Cerebellar nuclear complex (tissue), 1 donor: ENCODE measurements at places on chromosomes 2 and 18.

DNA sequence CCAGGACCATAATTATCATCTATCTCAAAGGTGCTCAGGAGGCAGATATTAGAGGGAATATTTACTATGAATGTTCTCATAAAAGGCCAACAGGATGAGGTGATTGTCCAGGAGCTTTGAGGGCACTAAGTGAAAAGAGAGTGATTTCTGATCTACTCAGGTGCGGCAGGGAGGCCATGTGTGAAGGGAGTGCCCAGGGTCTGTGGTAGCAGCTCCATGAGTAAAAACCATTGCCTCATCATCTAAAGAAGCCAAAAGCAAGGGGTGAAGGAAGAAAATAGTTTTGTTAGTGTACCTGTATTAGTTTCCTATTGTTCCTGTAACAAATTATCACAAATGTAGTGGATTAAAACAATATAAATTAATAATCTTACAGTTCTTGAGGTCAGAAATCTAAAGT lies 22.5 kb downstream of the RND3 start:
- DNase-seq = no peak

DNA sequence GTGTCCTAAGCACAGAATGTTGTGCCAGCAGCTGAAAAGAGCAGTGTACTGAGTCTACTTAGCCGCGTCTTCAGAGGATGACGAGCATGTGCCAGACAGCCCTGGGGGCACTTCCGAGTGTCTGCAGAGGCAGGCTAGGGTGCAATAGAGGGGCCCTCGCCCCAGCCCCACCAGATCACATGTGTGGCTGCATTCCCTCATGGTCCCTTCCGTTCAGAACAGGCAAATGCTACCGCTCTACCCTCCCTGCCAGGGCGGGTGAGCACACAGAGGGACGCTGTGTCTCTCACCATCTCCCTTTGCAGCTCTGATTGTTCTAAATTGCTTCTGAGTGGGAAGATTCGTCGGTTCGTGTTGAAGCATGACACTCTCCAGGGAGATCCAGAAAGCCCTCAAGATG lies 212.2 kb upstream of the RAB12 start:
- DNase-seq = no peak

DNA sequence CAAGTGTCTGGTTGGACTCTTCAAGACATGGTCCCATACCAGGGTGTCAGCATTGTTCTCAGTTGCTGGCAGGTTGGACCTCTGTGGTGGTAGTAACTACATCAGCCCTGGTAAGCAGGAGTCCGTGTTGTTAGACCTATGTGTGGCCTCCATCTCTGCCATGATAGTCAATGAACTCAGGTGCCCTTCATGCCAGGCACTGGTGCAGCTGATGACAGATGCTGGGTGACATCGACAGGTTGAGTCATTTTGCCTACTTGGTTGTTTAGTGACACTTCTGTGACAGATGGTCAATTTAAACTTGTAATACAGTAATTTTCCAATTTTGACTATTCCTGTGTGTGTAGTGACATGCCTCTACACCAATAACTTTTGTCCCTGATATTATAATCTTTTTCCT lies 189.7 kb downstream of the SP3 start:
- DNase-seq = no peak

DNA sequence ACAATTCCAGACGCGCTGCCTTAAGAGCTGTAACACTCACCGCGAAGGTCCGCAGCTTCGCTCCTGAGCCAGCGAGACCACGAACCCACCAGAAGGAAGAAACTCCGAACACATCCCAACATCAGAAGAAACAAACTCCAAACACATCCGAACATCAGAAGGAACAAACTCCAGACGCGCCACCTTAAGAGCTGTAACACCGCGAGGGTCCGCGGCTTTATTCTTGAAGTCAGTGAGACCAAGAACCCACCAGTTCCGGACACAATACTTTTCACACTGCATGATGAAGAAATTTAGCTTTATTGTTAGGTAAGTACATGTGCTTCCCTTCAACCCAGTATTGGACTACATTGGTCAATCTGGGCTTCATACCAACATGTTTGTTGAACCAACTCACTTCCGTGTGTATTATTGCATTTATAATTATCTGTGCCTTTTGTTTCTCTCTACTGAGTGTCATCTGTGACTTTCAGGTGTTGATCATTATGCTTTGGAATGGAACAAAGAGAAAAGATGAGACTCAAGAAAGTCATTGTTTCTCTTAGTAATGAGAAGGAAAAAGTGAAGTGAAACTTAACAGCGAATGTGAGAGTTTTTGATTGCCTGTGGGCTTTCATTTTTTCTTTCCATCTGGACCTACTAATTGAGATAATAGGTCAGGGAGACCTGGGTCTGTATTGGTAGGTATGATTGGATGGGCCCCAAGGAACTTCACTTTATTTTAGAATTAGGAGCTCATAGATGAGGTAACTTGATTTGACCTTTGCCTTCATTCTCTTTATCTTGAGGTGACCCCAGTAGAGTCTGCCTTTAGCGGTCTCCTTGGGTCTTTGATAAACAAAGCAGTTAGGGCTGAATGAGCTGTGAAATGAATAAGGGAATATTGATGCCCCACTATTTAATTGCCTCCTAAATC lies 76.1 kb upstream of the CAVIN2 start:
- no peak for DNase-seq

- DNase-seq = no peak
These were observed 198.4 kb downstream of the GALR1 start for GRCh38 chr18:77448046-77448445.

DNA sequence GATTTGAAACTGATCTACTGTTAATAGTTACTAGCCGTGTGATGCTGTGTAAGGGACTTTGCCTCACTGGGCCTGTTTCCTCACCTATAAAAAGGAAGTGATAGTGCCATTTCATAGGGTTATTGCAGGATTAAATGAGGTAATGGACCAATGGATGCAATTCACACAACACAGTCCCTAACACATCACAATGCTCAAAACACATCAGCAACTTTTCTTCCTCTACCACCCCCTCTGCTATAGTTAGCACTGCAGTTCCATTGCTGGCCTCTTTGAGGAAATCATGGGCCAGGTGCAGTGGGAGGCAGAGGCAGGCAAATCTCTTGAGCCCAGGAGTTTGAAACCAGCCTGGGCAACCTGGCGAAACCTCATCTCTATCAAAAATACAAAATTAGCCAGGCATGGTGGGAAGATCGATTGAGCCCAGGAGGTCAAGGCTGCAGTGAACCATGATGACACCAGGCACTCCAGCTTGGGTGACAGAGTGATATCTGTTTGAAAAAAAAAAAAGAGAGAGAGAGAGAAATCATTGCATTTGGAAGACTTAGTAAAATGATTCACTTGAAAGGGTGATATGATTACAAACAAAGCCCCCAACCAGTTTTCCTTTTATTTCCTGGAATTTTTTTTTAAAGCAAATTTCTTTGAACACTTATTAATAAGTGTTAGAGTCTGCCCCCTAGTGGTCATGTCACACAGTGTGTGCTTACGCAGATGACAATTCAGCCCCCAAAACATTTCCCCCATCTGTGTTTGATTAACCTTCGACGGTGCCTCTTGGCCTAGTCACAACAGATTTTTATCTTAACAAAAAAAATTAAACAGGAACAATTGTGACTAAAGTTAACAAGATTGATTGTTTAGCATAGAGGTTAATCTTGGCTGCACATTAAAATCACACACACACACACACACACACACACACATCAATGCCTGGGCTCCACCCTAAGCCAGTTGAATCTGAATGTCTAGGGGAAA lies 88.6 kb upstream of the BCL11A start:
- DNase-seq = no peak

- no peak for DNase-seq
These were observed 10.9 kb downstream of the EPAS1 start for GRCh38 chr2:46308081-46308480.
